Hair follicle dermal papilla cell (primary cell): ENCODE measurements at places on chromosomes 13 and 19. TPM values are rescaled to one million over a fixed set of nuclear protein-coding genes. Genes with fewer than 3 reads are reported as not detected.

Gene OSCAR
- total RNA-seq = 0.16 and 0.36 TPM in 2 replicates

Gene GPR4
- total RNA-seq = not detected in 2 replicates

Gene ANGPTL8
- total RNA-seq = not detected in 2 replicates

Gene RNF17
- total RNA-seq = not detected in 2 replicates

Gene IZUMO4
- total RNA-seq = 1.7 and 2.6 TPM in 2 replicates

Gene PTPRS
- 261 and 322 TPM in 2 replicates for total RNA-seq

Gene DHDH
- not detected in 2 replicates for total RNA-seq
